ENCODE measurements at places on chromosomes 16 and 17. TPM values are rescaled to one million over a fixed set of nuclear protein-coding genes. Genes with fewer than 3 reads are reported as not detected.

GRCh38 chr16:29663016-29663806 lies at the start of gene SPN:
Gene SPN, plus strand, starts transcription at chr16:29663247. Its CDS starts 482 bp downstream, at chr16:29663729.
- no peaks in the 10 kb centered on the region for H3K4me1 ChIP-seq
- H3K36me3 ChIP-seq: no peaks in the 10 kb centered on the region
- H3K4me3 ChIP-seq: no peak within 1 kb of the TSS
- H3K27me3 ChIP-seq: no peaks in the 10 kb centered on the region

GRCh38 chr17:50834429-50835300 lies 721 bp upstream of the WFIKKN2 start:
- H3K4me1 ChIP-seq: no peaks in the 10 kb centered on the region
- no peak for DNase-seq
- H3K4me3 ChIP-seq: no peak overlapping the region
- peaks cover 27% of the 10 kb centered on the region for H3K27me3 ChIP-seq
- no peaks in the 10 kb centered on the region for H3K36me3 ChIP-seq
- no peak overlapping the region for H3K27ac ChIP-seq

- no peaks in the 10 kb centered on the region for H3K36me3 ChIP-seq
- DNase-seq: no peak
- H3K4me3 ChIP-seq: no peak overlapping the region
- H3K27me3 ChIP-seq: no peaks in the 10 kb centered on the region
- H3K27ac ChIP-seq: no peak overlapping the region
Observed at GRCh38 chr17:21166595-21167210, 39.9 kb downstream of the DHRS7B start.

GRCh38 chr16:67116388-67117311 lies 6.9 kb downstream of the PHAF1 start:
- no peak overlapping the region for H3K4me3 ChIP-seq
- H3K27me3 ChIP-seq: no peaks in the 10 kb centered on the region
- H3K36me3 ChIP-seq: peaks cover 6% of the 10 kb centered on the region
- DNase-seq: no peak
- H3K4me1 ChIP-seq: peaks cover 26% of the 10 kb centered on the region

DNA sequence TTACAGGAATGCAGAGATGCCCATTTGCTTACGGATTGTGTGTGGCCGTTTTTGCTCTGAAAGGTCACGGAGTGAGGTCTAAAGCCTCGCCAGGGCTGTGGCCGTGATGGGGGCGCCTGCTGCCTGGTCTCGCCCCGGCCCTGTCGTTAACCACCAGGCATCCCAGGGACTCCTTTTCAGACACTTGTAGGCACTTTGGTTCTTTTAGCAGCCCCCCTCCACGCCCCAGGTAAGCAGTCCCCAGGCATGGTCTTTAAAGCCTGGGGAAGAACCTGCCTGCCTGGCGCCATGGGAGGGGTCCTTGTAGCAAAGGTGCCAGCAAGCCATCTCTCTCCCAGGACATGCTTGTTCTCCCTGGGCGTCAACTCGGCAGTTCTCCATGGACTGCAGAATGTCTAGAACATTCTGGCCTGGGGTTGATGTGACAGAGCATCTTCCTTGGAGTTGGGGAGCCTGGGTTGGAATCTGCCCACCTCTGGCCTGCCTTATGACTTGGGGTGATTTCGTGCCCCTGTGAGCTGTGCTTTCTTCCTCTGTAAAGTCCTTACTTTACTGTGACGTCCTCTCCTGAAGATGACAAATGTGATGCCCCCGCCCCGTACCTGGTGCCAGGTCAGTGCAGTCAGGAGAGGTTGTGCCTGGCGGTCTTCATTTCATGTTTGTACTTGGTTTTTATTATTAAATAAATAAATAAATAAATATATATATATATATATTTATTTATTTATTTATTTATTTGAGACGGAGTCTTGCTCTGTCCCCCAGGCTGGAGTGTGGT lies 5.4 kb downstream of the KCTD5 start:
- H3K4me1 ChIP-seq: peaks cover 12% of the 10 kb centered on the region
- H3K27me3 ChIP-seq: no peaks in the 10 kb centered on the region
- DNase-seq: no peak

GRCh38 chr17:81400154-81400977 lies 5.1 kb downstream of the BAHCC1 start:
- H3K27ac ChIP-seq: peak overlapping the region; percentile 54
- no peaks in the 10 kb centered on the region for H3K27me3 ChIP-seq
- H3K4me1 ChIP-seq: peaks cover 5% of the 10 kb centered on the region
- peak overlapping the region; percentile 66 for H3K4me3 ChIP-seq
- no peaks in the 10 kb centered on the region for H3K36me3 ChIP-seq

GRCh38 chr16:69384974-69385373 lies 833 bp downstream of the TERF2 start:
- no peak for DNase-seq
- no peaks in the 10 kb centered on the region for H3K27me3 ChIP-seq
- H3K36me3 ChIP-seq: peaks cover 29% of the 10 kb centered on the region
- peak overlapping the region; percentile 79 for H3K4me3 ChIP-seq
- H3K27ac ChIP-seq: peak overlapping the region; percentile 27
- peaks cover 14% of the 10 kb centered on the region for H3K4me1 ChIP-seq

- no peaks in the 10 kb centered on the region for H3K4me1 ChIP-seq
- H3K27ac ChIP-seq: no peak overlapping the region
- H3K27me3 ChIP-seq: peaks cover 88% of the 10 kb centered on the region
- no peaks in the 10 kb centered on the region for H3K36me3 ChIP-seq
- no peak for DNase-seq
- no peak overlapping the region for H3K4me3 ChIP-seq
Observed at GRCh38 chr17:57810721-57811637, 38.9 kb downstream of the MRPS23 start.

DNA sequence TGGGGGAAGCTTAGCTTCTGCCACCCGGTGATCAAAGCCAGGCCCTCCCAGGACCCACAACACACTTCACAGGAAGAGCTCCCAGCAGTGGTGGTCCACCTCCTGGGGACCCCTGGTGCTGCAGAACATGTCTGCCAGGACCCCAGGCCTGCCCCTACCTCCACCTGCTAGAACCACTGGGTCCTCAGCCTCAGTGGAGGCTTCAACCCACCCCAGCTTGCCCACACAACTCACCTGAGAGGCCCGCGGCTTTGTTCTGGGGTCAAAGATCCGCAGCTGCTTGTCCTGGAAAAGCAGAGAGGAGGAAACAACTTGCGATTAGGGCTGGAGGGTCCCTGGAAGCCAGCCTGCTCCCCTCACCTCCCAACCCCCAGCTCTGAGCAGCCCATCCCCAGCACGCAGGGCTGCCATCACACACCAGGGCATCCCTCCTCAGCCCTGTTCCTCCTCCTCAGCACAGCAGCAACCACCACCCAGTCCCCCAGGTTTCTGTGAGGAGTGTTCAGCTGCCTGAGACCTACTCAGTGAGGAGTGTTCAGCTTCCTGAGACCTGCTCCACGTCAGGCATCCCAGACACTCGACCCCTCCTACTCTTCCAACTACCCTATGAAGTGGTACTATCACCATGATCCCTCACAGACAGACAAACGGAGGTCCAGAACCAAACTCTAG lies 21.2 kb downstream of the CORO7 start:
- H3K27ac ChIP-seq: no peak overlapping the region
- H3K36me3 ChIP-seq: no peaks in the 10 kb centered on the region
- H3K4me1 ChIP-seq: peaks cover 20% of the 10 kb centered on the region
- no peak for DNase-seq

- peaks cover 23% of the 10 kb centered on the region for H3K4me1 ChIP-seq
- no peak for DNase-seq
- H3K27me3 ChIP-seq: no peaks in the 10 kb centered on the region
- no peak overlapping the region for H3K27ac ChIP-seq
Observed at GRCh38 chr16:53092284-53092683, 37.5 kb downstream of the CHD9 start.

GRCh38 chr16:13070268-13070667 lies 168.9 kb downstream of the SHISA9 start:
- H3K4me3 ChIP-seq: no peak overlapping the region
- DNase-seq: no peak
- no peaks in the 10 kb centered on the region for H3K27me3 ChIP-seq
- no peak overlapping the region for H3K27ac ChIP-seq
- H3K36me3 ChIP-seq: peaks cover under 1% of the 10 kb centered on the region

DNA sequence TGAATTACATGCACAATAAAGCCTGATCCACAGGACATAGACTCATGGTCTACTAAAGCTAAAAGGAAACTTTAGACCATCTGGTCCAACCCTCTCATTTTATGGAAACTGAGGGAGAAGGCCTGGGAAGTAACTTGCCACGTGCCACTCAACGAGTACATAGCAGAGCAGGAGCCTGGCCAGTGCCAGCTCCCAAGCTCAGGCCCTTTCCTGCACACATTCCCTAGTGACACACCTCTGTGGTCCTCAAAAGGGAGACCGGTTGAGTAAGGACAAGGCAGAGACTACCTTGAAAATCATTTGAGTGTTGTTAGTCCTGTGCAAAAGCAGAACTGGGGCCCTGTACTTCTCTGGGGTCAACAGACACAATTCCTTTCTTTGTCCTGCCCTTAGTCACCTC lies 2.8 kb downstream of the CCL4L2 start:
- H3K27me3 ChIP-seq: peaks cover 73% of the 10 kb centered on the region
- H3K36me3 ChIP-seq: no peaks in the 10 kb centered on the region
- DNase-seq: no peak
- no peak overlapping the region for H3K4me3 ChIP-seq

KRTAP3-1 gene
- total RNA-seq: not detected

ATP6V0A1 gene
- total RNA-seq: 39.4 TPM

PRM3 gene
- total RNA-seq: not detected

GFER gene
- total RNA-seq: 63.8 TPM

ANKS4B gene
- total RNA-seq: not detected

GCGR gene
- total RNA-seq: not detected

GAS2L2 gene
- not detected for total RNA-seq

ORC6 gene
- 27.4 TPM for total RNA-seq

Measured in PC-9 (cell line).